ENCODE measurements at places on chromosomes 6 and 20.

DNA sequence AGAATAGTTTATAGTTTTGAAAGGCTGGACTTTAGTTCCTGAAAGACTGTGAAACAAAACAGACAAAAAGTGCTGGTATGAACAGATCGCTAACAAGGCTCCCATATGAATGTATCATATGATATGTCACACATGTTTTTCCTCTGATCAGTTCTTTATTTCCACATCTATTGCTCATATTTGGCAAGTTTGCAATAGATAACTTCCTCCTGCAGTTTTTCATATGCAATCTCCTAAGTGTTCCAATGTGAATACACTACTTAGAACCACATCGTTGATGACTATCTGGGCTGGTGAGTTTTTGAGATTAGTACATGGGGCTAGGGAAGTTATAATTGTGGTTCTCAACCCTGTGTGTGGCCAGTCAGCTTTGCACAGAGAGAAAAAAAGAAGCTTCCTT, 23.1 kb downstream of the CRYBG1 start:
- DNase-seq, result no peak

DNA sequence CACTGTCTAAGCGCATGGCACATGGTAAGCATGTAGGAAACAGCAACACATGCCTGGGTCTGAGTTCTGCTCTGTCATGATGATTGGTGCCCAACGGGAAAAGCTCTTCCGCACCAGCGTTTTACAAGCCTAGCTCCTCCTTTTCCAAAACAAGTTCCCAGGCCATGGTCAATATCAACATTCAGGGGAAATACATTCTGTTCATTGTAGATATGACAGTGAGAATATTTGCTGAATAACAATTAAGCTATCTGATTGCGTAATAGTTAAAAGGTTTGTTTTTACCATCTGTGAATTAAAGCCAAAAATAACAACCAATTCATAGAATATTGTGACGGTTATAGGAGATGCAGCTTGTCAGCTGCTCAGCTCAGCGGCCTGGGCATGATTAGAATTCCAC, 404.3 kb upstream of the SLC35B3 start:
- no peak for DNase-seq

DNA sequence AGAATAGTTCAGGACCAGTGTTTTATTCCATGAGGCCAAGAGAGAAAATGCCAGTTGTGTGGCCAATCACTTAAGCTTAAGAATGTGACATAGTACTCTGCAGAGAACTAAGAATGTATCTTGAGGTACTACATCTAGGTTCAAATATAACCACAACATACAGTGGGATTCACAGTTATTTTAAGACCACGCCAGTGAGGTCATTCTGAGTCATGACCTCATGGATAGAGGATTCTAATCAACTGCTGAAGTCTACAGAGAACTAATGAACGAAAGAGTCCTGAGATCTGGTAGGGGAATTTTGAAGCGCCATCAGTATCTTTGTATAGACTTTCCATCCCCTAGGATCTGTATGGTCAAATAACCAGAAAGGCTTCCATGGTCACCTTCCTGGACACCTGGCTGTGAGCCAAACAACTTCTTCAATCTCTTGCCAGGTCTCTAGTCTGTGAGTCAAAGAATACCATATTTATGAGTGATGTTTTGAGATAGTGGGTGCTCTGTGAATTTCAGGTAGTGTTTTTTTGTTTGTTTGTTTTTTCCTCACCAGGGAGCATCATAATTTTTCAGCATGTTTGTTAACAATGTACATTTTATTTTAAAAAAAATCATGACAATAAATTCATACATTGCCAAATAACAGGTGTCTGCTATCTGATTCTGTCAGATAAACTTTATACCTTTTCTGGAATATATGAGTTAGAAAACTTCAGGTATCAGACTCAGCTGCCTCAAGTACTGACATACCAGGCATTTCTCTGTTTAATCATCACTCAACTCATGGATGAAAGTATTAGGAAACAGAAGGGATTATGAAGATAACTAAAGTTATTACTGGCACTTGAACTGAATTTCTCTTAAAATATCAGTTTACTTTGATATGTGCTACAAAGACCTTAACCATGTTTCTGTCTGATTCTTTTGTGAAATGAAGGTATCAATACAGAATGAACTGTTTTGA, 217.9 kb downstream of the PLCB4 start:
- DNase-seq, result no peak

DNA sequence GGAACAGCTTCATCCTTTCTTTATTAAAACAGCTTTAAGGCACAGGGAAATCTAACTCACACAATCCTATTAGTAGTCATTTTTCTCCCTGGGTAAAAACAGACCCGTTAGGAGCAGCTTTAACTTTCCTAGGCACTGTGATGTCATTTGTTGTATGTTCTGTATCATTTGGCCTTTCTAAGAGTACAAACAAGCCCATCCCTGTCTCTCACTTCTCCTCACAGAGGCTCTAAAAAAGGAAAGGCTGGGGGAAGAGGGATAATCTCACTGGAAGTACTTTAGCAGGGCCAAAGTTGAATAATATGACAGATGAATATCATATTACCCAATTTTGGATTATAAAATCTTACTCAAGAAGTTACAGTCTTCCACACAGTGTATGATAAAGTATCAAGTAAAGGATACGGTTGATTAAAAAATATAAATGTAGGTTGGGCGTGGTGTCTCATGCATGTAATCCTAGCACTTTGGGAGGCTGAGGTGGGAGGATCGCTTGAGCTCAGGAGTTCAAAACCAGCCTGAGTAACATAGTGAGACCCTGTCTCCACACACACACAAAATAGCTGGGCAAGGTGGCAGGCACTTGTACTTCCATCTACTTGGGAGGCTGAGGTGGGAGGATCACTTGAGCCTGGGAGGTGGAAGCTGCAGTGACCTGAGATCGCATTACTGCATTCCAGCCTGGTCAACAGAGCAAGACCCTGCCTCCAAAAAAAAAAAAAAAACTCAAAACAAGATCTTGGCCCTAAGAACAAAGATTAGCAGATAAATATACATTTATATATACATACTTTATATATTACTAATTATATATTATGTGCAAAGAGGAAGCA, 7.9 kb downstream of the NUDT3 start:
- DNase-seq, result no peak

GRCh38 chr20:36541768-36542488, 609 bp downstream of the MYL9 start:
- DNase-seq, result no peak

GRCh38 chr6:80211286-80211685, 104.8 kb downstream of the BCKDHB start:
- no peak for DNase-seq

DNA sequence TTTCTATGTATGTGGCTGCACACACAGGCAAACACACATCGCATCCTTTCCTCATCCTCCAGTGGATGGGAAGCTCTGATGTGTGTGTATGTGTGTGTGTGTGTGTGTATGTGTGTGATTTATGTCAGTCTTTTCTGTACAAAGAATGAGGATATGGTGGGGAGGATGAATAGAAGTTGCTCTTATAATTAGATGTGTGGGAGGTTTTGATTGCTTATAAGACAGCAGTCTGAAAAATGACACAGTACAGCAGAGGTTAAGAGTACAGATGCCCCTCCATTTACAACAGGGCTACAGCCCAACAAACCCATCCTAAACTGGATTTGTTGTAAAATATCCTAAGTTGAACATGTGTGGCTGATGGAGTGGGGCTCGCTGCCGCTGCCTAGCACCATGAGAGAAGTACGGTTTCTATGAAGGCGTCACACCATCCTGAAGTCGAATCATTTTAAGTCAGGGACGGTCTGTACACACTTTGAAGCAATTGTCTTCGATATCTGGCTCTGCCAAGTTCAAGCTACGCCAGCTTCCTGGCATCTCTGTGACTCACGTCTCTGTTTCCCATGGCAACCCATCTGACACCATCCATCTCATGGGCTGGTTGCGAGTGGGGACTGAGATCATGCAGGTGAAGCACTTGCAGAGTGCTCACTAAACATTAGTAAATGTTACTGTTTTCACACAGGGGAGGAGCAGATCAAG, 252.6 kb downstream of the MYLK4 start:
- DNase-seq, result no peak

DNA sequence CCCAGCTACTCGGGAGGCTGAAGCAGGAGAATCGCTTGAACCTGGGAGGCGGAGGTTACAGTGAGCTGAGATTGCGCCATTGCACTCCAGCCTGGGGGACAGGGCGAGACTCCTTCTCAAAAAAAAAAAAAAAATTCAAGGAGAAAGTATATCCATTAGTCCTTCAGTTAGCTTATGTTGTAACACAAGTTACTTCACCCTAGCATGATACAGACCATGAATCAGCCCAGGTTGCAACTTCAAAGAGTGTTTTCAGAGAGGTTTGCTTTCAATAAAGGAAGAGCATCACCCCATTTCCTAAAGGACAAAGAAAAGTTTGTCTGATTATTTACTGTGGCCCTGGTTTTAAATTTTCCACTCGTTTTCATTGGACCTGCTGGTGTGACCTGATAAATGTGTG, 73.0 kb downstream of the SERAC1 start:
- DNase-seq, result no peak

GRCh38 chr6:10613077-10613476, 81.3 kb downstream of the C6orf52 start:
- DNase-seq, result no peak

DNA sequence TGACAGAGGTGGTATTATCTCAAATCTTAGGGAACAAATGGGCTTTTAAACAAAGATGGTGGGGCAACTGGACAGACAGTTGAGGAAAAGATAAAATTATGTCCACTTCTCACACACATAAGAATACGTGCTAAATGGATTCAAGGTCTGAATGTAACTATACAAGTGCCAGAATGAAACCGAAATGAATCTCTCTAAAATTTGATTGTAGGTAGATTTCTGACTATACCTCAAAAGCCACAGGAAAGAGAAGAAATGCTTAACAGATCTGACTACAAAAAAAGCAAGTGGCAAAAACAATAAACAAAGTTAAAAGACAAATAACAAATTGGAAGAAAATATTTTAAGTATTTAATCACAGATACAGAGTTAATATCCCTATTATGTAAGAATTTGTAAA, 182.7 kb upstream of the OLIG3 start:
- DNase-seq, result no peak

DNA sequence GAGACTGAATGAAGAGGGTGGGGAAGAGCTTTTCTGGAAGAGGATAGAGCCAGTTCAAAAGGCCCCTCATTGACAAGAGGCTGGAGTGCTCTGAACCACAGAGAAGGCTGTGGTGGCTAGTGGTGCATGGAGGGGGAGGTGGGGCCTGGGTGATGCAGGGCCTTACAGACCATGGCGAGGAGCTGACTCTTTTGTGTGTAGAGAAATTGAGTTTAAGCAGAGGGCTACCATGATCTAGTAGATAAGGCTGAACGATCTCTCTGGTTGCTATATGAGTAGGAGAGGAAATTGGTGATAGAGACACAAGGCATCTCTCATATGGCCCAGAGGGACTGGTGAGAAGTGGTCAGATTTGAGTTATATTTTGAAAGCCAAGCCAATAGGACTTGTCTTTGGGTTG, 137.6 kb downstream of the UST start:
- DNase-seq, result no peak

DNA sequence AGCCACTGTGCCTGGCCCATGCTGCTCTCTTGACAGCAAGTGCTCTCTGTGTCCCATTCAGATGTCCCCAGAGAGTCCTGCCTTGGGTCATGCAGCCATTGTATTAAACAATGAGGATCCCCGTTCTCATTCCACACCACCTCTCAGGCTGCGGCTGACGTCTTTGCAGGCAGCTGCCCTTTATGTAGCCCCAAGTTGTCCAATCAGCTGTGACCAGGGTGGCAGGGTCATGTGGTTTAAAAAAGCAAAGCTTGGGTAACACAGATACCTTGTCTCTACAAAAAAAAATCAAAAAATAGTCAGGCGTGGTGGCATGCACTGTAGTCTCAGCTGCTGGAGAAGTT, 13.2 kb downstream of the GCNT2 start:
- no peak for DNase-seq

- no peak for DNase-seq
These were observed 22.7 kb downstream of the OLIG3 start for GRCh38 chr6:137471497-137471896.

GRCh38 chr6:3323696-3324261, 65.0 kb downstream of the PSMG4 start:
- no peak for DNase-seq
